ENCODE measurements at places on chromosomes 5 and 9. TPM values are rescaled to one million over a fixed set of nuclear protein-coding genes. Genes with fewer than 3 reads are reported as not detected.

The BTNL8 gene
- not detected for polyA plus RNA-seq

The DAB2 gene
- polyA plus RNA-seq: 151 TPM

The PKD2L2 gene
- polyA plus RNA-seq: 0.35 TPM

The KCNV2 gene
- polyA plus RNA-seq: not detected

The IL31RA gene
- polyA plus RNA-seq: 1.4 TPM

The CORO2A gene
- polyA plus RNA-seq: 4.9 TPM
